Activated CD4-positive, alpha-beta T cell treated with anti-CD3 and anti-CD28 coated beads, Interleukin-2, amount 50 U/mL, for 16 hours (primary cell): ENCODE measurements at places on chromosomes 5 and 9.

DNA sequence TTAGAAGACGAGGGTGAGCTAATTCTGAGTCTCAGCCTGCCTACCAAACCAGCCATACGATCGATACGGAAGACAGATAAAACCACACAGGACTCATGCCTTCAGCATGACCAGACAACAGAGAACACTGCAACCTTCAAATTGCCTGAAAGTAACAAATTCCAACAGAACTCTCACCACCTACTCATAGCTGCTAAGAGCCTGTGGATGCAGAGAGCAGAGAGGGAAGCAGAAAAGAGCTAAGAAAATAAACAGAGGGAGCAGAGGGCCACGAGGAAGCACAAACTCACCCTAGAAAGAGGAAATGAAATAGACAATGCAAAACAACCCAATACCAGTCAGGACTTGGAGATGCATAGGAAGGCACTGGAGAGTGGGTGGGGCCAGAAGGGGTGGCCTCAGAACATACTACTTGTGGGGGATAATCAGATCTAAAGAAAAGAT, 86.7 kb upstream of the TAS2R1 start:
- no peak for DNase-seq

- DNase-seq: no peak
Observed at GRCh38 chr5:68739752-68740151, 354.1 kb upstream of the SLC30A5 start.

DNA sequence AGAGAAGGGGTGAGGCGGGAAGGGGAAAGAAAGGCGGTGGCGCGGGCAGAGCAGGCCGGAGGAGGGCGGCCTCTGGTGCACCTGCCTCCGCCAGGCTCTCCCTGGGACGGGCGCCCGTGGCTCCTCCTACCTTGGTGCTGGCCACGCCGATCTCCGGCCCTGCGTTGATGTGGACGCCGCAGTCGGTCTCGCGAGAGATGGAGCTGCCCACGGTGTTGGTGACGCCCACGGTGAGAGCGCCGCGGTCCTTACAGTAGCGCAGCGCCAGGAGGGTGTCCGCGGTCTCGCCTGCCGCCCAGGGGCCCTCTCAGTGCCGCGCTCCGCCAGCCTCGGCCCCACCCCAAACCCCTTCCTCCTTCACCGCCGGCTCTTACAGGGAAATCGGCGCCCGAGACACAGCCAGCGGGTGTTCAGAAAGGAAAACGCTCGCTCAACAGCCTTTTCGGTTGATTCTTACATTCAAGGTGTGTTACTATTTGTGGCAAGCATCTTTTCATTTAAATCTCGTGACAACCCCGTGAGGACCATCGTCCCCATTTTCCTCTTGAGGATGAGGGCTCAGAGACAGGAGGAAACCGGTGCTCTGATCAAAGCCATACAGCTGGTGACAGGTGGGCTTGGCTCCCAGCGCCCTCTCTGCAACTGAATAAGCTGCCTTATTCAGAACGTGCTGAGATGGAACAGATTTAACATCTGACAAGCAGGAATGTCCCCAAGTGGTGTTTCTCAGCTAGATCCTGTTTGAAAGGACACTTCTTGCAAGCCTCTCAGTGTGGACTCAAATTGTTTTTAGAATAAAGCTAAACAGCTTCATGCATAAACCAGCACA, 22.0 kb upstream of the MAPK9 start:
- peak; percentile 81 for DNase-seq

DNA sequence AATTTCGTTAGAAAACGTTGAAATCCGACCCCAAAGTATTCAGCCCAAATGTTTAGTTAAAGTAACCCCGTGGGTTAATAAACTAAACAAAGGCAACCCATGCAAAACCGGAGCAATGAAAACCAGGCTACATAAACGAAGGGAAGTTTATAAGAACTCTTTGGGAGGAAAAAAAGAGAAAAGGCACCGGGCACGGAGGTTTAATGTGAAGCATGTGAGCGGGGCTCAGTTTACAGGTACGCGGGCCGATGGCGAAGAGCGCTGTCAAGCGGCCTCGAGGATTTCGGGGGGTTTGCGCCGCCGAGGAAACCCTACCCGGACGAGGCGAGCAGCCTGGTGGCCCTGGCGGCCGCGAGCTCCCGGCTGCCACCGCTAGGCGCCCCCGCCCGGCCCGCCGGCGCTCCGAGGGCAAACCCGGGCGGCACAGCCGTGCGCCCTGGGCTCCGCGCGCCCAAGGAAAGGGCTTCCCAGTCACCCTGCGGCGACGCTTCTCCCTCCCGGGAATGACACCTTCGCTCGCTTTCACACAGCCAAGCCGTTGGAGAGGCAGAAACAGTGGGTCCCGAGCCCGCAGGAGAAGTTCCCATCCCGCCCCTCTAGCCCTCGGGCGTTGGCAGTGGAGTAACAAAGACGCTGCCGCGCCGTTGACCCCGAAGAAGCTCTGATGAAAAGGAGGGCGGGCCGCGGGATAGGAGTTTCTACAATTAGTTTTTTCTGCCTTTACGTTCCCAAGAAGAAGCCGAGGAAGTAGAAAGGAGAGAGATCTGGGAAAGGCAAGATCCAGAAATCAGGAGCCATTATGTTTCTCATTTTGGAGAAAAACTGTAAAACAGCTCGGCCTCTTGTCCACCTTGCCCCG, 126.0 kb downstream of the TMEM174 start:
- DNase-seq: no peak

- DNase-seq: no peak
Observed at GRCh38 chr5:159741829-159742322, 174.4 kb upstream of the ADRA1B start.

- no peak for DNase-seq
Observed at GRCh38 chr9:79256691-79257213, 315.0 kb upstream of the TLE4 start.
